ENCODE measurements at places on chromosomes 16 and 17.

DNA sequence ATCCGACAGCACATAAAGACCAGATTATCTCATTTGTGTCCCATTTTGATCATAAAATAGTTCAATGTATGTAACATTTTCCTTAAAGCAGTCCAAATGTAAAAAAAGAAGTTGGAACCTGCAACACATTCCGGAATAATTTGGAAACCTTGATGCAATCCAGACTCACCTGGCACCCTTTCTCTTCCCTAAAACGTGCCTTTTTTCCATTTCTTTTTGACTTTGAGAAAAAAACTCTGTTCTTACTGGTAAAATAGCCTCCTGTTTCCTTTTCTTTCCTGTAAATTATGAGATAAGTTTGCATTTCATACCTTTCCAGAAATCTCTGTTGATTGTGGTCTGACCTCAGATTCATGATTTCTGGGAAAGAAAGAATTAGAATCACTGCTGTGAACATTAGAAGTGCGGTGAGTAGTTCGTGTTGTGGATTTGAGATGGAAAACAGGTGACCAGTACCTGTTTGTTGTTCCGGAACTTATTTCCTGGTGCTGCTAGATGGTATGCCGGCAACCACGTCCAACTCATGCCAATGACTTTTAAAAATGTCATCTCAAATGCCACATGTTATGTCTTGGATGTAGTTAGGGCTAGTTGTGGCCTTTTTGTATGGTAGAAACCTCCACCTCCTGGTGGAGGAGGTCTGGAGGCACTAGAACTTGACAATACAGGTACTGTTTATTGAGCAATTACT is 108.1 kb downstream of the SOCS1 start:
- no peak for DNase-seq

- no peak for DNase-seq
Measured at GRCh38 chr16:51146256-51146924, 4.7 kb downstream of the SALL1 start.

DNA sequence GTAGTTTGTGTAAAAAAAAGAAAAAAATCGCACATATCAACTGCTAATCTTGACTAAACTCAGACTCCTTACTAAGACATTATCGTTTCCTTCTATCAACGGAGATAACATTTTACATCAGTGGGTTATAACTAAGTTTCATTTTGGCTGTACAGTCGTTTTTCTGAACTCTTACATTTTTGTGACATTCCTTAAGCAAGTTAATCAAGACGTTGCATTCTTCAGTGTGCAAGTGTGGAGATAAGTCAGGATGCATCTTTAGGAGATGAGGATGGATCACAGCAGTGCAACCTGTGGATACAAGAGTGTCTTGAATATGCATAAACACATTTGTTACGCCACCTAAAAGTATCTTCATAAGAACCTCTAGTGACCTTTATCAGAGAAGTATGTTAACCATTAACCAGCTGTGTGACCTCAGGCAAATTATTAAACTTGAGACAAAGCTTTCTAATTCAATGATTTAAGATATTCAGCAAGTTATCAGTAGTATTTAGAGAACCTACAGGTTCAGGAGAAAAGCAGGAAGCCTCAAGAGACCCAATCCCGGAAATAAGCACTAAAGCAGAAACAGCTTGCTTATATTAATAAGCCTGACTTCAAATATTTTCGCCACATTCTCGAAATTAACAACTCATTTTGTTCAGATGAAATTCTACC is 9.4 kb downstream of the CMC2 start:
- no peak for DNase-seq

DNA sequence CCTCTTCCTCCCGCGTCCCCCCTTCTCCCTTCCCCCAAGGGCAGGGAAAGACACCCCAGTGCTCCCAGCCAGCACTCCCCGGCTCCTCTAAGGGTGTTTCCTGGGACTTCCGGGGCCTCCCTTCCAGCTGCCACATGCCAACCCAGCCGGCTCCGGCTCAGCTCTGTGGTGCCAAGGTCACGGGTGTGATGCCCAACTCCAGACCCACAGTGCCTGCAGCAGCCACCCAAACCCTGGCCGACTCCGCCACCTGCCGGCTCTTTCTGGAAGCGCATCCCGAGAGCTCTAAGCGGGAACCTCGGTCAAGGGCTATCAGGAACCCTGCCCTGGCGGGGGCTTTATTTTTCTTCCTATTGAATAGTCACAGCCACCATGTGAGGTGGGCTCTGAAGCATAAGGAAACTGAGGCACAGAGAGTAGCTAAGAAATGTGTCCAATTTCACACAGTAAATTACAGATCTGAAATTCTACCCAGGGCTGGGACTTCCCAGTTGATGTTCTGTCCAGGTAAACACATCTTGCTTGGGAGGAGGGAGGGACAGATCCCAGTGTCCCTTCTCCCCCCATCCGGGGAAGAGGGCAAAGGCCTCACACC is 3.3 kb upstream of the PPP1R1B start:
- no peak for DNase-seq

GRCh38 chr16:69660166-69660565 is 66.2 kb downstream of the NQO1 start:
- no peak for DNase-seq

- no peak for DNase-seq
Measured at GRCh38 chr16:84438971-84439696, 65.3 kb downstream of the MEAK7 start.

DNA sequence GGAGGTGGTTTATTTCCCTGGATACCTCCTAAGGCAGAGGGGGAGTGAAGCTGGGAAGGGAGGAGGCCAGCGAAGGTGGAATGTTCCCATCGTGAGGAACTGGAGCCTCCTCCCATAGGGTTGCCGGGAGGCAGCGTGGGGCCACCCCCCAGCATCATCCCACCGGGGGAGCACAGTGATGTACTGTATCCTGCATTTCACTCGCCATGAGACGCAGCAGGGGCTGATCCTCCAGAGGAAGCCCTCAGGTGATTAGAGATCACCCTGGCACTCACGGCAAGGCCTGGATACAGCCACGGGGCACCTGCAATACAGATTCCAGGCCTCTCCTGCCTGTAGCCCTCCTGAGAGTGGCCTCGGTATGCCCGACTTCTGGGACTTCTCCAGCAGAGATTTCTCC is 25.5 kb upstream of the BEAN1 start:
- DNase-seq = no peak

DNA sequence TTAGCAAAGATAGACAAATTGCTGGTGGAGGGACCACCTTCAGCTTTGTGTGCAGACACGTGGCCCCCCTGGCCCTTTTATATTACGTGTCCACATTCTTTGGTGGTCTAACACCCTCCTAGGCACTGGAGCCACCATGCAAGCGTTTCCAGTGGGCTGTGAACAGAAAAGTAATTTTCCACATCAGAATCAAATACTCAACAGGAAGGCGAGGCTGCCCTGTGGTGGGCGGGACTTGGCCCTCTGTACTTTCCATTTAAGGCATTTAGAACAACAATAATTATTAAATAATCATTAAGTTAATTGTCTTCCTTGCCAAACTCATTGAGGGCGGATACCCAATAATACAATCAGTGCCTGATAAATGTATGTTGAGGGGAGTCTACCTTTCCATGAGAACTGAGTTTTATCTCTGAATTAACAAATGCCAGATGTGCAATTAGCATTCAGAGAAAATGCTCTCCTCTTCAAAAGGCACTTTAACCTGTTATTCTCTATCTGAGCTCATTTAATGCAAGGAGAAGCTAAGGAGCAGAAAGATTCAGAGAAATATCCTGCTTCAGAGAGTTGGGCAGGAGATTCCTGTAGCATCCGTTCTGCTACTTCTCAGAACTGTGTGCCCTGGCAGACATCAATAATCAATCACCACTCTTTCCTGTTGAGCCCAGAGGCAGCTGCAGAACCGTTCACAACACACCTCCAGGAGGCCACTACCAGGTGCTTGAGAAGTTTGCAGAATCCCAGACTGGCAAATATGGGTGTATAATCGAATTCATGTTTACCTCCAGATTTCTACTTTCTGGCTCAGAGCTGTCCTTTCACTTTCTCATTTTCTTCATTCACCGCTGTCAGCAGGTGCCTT is 109.4 kb downstream of the CMIP start:
- no peak for DNase-seq

DNA sequence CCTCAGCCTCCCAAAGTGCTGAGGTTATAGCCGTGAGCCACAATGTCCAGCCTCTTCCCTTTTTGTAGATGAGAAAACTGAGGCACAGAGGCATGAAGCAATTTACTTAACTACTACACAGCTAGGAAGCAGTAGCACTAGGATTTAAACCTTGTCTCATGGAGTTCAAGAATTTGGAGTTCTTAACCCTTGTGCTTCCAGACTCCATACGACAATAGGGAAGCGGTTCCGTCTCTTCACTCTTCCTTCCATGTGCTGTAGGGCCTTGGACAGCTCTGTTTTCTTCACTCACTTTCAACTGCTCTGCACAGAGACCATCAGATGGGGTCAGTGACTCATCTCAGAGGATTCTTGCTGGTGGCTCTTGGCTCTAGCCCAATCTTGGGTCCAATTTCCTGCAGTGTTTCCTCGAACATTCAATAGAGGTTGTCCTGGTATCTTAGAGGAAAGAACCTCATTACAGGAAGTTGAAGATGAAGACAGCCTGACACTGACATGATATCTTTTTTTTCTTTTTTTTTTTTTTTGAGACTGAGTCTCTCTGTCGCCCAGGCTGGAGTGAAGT is 19.3 kb downstream of the ITGAL start:
- no peak for DNase-seq

DNA sequence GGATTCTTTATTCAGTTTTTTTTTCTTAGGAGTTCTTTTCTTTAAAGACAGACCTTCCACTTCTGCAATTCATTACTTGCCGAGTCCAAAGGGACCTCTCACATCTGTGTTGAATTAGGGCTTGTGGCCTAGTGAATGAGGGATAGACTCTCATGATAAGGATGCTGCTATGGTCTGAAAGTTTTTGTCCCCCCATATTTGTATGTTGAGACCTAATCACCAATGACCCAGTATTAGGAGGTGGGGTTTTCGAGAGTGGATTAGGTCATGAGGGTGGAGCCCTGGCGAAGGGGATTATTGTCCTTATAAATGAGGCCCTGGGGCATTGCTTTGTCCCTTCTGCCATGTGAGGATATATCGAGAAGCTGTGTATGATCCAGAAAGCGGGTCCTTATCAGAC is 9.5 kb downstream of the KRT12 start:
- DNase-seq = no peak

- no peak for DNase-seq
Measured at GRCh38 chr17:40350689-40351358, 13.7 kb downstream of the GJD3 start.

DNA sequence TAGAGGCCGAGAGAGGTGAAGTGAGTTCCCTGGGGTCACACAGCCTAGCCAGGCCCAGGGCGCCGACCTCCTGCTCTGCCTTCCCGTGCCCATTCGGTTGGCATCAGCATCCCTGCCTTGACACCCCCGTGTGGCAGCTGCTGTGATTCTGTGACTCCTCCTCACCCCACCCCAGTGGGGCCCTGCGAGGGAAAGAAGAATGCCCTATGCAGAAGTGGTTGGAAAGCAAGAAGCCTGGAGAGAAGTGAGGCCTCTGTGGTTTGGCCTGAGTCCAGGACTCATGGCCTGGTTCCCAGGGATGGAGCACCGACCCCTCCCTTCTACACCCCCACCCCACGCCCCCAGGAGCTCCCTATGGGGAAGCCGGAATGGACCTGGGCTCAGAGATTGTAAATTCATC is 296.2 kb downstream of the SEC14L1 start:
- DNase-seq = peak; percentile 31

DNA sequence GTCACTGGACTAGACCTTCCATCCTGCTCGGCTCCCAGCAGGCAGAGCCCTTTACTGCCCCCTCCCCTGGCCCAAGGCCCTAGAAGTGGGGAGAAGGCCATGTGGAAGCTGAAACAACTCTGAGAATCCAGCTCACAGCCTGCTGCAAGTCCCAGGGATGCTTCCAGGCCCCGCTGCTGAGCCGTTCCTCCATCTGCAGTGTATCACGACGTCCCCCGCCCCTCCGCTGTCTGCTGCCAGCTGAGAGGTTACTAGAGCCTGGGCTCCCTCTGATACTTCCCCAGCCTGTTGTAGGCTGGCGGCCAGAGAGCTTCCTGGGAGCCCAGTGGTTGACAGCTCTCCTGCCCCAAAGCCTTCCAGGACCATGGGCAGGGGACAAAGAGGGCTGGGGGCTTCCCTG is 118.2 kb downstream of the MGAT5B start:
- DNase-seq = no peak

GRCh38 chr17:9513266-9513665 is 62.4 kb downstream of the STX8 start:
- no peak for DNase-seq

GRCh38 chr16:73949574-73950320 is 346.9 kb upstream of the PSMD7 start:
- DNase-seq = peak; percentile 45

DNA sequence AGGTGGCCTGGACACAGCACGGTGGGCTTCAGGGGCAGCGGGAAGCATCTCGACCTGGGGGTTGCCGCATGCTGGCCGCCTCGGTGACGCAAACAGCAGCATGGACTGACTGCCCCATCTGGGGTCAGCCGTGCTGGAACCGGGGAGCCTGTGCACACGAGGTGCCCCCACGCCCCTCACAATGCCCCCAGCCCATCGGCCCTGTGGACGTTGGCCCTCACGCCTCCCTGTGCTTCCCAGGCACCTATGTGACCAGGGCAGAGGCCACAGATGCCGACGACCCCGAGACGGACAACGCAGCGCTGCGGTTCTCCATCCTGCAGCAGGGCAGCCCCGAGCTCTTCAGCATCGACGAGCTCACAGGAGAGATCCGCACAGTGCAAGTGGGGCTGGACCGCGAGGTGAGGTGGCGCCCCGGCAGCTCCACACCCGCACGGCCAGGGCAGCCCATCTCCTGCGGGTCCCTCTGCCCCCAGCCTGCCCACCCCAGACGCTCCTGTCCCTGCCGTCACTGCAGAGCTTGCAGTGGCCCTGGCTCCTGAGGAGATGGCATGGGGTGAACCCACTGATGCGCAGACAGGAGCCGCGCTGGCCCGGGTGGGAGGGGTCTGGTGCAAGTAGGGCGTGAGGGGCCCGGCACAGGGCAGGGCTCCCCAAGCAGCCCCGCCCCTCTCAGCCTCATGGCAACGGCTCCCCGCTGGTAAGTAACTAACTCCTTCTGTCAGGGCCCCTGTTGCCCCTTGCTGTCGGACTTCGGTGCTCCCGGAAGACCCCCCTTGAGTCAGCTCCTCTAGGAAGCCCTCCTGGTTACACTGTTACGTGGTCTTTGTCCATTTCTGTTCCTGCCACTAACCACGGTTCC is 13.6 kb downstream of the CDH15 start:
- DNase-seq = no peak

- no peak for DNase-seq
Measured at GRCh38 chr16:4537376-4538343, 913 bp downstream of the CDIP1 start.

- DNase-seq = no peak
Measured at GRCh38 chr16:56279132-56279531, 87.8 kb downstream of the GNAO1 start.

GRCh38 chr17:42493319-42493718 is 34.6 kb downstream of the ATP6V0A1 start:
- no peak for DNase-seq

- DNase-seq = peak; percentile 83
Measured at GRCh38 chr17:59668816-59669215, 38.4 kb downstream of the PTRH2 start.

GRCh38 chr17:73637866-73638265 is 6.4 kb downstream of the SDK2 start:
- DNase-seq = no peak

- no peak for DNase-seq
Measured at GRCh38 chr16:88339930-88340754, 42.6 kb upstream of the ZNF469 start.
